ENCODE measurements at places on chromosomes 3 and 15.

DNA sequence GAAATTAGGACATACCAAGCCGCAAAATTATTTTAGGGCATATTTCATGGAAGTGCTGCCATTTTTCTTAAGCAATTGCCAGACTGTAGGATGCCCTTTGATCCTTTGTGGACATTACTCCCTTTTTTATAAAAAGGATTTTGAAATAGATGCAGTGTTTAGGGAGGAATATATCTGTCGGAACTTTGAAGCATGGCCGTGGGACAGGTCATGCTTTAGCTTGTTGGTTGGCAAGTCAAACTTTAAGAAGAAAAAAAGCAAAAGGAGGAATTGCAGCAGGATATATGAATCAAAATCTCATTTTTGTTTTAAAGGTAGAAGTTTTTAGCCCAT lies 122.1 kb downstream of the MCTP2 start:
- DNase-seq: no peak

GRCh38 chr3:29274667-29275066 lies 6.2 kb upstream of the RBMS3 start:
- no peak for DNase-seq

DNA sequence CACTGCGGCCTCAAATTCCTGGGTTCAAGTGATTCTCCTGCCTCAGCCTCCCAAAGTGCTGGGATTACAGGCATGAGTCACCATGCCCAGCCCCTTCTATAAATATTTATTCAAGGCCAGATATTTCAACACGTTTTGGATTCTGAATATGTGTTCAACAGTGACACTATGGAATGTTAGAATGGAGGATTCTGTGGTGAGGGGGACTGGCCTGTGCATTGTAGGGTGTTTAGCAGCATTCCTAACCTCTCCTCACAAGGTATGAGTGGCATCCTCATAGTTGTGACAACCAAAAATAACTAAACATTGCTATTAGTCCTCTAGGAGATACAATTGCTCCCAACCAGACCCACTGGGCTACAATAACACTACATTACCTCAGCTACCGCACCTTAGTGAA lies 104.0 kb upstream of the ATP10A start:
- DNase-seq: no peak

GRCh38 chr15:82014989-82015388 lies 30.8 kb downstream of the MEX3B start:
- DNase-seq: no peak

DNA sequence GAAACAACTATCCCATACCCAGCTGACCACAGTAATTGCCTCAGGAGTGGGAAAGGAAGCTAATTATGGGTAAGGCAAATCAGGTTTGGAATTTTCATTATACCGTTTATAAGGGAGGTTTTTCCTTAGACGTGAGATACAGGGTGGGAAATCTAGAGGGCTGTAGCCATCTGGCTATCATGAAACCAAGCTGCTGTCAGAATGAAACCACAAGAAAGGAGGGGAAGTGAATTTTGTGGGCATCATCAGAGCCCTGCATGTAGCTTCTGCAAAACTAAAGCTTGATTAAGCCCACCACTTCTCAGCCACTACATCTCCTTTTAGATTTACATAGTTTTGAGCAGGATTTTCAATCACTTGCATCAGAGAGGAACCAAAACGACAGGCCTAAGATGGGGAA lies 893.5 kb downstream of the TUSC7 start:
- no peak for DNase-seq

DNA sequence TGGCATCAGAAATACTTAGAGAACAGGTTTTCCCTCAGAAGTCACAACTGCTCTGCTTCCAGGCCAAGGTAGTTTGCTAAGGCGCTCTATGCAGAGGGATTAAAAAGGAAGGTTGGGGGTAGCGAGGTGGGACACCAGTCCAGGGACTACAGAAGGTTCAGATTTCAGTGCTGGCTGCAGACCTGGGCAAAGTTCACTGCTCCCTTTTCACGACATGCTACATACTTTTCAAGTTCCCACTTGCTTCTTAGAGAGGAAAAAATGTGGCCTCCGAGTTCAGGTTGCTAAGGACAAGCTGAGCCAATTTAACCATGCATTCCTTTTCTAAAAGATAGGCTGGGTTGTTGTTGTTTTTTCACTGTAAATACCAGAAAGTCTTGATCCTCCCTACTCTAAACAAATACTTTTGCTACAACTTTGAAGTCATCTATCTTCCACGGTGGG lies 158.6 kb upstream of the NR2F2 start:
- DNase-seq: no peak

GRCh38 chr15:101123222-101123910 lies 128.5 kb downstream of the CHSY1 start:
- DNase-seq: no peak

- DNase-seq: no peak
These were observed 58.0 kb upstream of the FOXB1 start for GRCh38 chr15:59946084-59946483.

- no peak for DNase-seq
These were observed 11.4 kb downstream of the TRAK1 start for GRCh38 chr3:42102571-42102970.

GRCh38 chr3:147507638-147508286 lies 98.6 kb downstream of the ZIC1 start:
- no peak for DNase-seq

GRCh38 chr15:34853001-34853758 lies 57.8 kb upstream of the ACTC1 start:
- DNase-seq: no peak

- DNase-seq: no peak
These were observed 232.8 kb downstream of the UBE2E2 start for GRCh38 chr3:23435904-23436303.

GRCh38 chr3:61154457-61155198 lies 96.6 kb downstream of the FHIT start:
- DNase-seq: no peak

DNA sequence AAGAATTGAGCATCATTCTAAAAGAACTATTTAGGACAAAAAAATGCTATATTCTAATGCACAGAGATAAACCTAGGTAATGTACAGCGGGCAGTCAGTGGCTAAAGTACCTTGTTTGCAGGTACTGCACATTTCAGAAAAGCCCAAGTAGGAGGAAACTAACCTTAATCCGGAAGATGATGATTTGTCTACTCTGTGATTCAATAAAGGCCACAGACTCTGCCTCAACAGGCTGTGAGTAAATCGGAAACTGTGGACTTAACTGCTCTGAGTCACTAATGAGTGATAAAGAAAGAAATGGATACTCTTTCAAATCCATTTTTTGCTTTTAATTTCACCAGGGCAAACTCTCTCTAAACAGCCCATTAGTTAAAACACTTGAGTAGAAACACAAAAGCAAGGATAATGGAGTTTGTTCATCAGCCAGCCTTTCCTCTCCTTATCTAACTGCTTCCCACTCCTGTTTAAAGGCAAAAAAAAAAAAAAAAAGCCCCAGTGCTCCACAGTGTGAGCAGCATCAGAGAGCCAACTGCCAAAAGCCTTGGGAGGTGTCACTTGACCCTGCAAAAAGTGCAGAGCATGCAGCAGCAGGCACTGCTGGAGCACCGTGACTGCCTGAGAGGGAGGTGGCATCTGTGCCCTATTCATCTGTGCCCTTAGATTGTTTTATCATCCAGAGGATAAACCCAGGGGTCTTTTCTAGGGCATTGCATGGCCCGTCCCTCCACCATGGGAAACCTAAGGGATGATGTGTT lies 187.7 kb downstream of the SATB1 start:
- no peak for DNase-seq

- DNase-seq: no peak
These were observed 163.3 kb upstream of the THRB start for GRCh38 chr3:24657870-24658510.

GRCh38 chr15:44711743-44712345 lies 527 bp downstream of the B2M start:
- peak; percentile 68 for DNase-seq

GRCh38 chr3:139427283-139428060 lies 38.0 kb upstream of the COPB2 start:
- peak; percentile 3 for DNase-seq

DNA sequence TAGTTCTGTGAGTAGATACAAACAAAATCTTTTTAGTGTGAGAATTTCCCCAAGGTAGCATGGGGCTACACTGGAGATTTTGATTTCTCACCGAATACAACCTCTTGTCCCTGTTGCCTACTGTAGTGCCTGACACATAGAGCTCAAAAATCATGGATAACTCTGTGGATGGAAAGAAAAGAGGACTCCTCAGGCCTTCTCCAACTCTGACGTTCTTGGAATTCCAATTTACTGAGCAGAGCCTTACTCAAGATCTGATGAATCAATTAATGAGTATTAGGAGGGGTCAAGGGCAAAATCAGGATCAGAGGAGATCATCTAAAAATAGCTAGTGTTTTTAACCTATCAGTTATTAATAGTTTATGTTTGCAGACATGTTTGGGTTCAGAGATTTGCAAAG lies 46.7 kb upstream of the PYDC2 start:
- DNase-seq: no peak

- no peak for DNase-seq
These were observed 299.5 kb downstream of the IL5RA start for GRCh38 chr3:2810723-2811122.

- no peak for DNase-seq
These were observed 141.3 kb downstream of the ADAM10 start for GRCh38 chr15:58608129-58608590.

DNA sequence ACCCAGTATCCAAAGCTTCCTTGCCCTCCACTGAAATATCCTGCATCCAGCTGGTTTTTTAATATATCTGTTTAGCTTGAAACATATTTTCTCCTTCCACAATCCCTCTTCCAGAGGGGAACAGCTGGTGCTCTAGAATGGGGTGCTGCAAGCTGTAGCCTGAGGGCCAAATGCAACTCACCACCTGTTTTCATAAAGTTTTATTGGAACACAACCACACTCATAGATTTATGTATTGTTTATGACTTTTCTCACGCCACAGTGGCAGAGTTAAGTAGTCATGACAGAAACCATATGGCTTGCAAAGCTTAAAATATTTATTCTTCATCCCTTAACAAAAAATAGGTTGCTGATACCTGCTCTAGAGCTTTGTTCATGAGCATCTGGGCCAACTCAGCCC lies 298.7 kb downstream of the CLSTN2 start:
- no peak for DNase-seq

- no peak for DNase-seq
These were observed 4.3 kb downstream of the SIDT1 start for GRCh38 chr3:113536627-113537101.

- no peak for DNase-seq
These were observed 59.7 kb downstream of the SEMA3G start for GRCh38 chr3:52385157-52385556.

GRCh38 chr3:13296662-13297061 lies 123.5 kb downstream of the NUP210 start:
- DNase-seq: no peak

GRCh38 chr3:105402287-105402801 lies 35.6 kb downstream of the ALCAM start:
- no peak for DNase-seq

DNA sequence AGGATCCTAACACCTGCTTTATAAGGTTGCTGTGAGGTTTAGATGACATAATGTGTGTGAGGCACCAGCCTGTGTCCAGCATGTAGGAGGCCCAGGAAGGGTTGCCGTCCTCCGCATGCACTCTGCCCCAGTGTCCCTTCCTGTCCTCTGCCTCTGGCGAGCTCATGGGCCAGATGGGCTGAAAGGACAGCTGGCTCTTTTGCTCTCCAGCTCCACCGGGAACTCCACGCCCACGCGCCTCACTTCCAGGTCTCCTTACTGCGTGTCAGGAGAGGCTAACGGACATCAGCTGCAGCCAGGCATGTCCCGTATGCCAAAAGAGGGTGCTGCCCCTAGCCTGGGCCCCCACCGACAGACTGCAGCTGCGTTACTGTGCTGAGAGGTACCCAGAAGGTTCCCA lies 12.2 kb downstream of the MUC20 start:
- no peak for DNase-seq

DNA sequence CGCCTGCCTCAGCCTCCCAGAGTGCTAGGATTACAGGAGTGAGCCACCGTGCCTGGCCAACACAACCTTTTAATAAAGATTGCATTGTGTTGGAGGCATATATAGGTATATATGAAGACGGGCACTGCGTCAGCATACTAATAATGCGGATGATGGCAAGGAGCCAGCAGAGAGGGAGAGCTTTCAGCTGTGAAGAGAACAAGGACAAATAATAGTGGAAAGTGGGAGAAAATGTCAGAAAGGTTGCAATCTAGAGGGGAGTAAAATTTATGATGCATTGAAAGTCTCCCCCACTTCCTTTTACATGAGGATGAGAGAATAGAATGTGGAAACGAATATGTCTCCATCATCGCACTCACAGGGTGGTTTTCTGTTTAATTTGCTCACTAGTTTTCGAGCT lies 170.5 kb upstream of the TBL1XR1 start:
- DNase-seq: no peak

- DNase-seq: no peak
These were observed 42.1 kb upstream of the HES1 start for GRCh38 chr3:194093842-194094241.

DNA sequence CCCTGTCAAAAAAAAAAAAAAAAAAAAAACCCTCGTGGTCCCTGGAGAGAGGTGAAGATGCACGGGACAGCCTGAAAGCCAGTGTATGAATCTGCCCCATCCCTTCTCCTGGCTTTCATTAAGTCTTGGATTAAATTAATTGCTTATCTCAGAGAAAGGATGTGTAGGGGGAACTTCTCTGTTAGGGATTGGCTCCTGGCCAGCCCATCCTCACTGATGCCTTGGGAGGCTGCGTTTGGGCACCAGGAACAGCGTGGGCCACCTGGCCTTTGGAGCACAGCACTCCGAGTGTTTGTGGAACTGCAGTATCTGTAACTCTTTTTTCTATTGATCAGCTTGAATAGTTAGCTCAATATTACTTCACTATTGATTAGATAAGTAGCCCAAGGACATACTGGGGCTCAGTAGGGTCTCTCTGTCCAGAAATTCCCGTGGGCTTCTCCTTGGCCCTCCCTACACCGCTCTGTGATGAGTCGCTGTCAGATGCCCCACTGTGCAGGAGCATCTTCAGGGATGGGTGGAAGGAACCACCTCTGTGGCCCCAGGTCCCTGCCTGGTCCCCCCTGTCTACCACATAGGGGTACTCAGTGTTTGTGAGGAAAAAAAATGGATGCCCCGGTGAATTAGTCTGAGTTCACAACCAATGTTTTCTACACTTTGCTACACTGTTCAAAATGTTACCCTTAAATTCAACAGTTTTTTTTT lies 2.0 kb downstream of the PXYLP1 start:
- no peak for DNase-seq

DNA sequence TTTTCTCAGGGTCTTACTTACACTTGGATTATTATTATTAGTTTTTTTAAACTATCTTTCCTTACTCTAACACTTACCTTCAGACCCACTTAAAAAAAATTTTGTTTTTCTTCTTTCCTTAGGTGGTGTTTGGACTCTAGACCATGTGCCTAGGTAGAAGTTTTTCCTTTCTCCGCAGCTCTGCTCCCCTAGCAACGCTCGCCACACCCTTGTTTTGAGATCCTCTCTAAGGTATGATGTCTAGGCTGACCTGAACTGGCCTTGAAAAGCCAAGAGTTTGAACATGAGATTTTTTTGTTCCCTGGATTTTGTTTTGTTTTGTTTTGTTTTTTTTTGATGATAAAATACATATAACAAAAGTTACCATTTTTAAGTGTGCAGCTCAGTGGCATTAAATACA lies 16.2 kb downstream of the ZNF592 start:
- no peak for DNase-seq

GRCh38 chr3:76367281-76367680 lies 581.9 kb upstream of the ZNF717 start:
- DNase-seq: no peak

GRCh38 chr15:78097667-78098066 lies 5.3 kb downstream of the SH2D7 start:
- DNase-seq: no peak

GRCh38 chr3:152333928-152334327 lies 65.2 kb downstream of the MBNL1 start:
- DNase-seq: no peak

- no peak for DNase-seq
These were observed 251.0 kb downstream of the ROBO1 start for GRCh38 chr3:79516795-79517194.
